WERI-Rb-1 (cell line): ENCODE measurements at places on chromosomes 16 and 17.

DNA sequence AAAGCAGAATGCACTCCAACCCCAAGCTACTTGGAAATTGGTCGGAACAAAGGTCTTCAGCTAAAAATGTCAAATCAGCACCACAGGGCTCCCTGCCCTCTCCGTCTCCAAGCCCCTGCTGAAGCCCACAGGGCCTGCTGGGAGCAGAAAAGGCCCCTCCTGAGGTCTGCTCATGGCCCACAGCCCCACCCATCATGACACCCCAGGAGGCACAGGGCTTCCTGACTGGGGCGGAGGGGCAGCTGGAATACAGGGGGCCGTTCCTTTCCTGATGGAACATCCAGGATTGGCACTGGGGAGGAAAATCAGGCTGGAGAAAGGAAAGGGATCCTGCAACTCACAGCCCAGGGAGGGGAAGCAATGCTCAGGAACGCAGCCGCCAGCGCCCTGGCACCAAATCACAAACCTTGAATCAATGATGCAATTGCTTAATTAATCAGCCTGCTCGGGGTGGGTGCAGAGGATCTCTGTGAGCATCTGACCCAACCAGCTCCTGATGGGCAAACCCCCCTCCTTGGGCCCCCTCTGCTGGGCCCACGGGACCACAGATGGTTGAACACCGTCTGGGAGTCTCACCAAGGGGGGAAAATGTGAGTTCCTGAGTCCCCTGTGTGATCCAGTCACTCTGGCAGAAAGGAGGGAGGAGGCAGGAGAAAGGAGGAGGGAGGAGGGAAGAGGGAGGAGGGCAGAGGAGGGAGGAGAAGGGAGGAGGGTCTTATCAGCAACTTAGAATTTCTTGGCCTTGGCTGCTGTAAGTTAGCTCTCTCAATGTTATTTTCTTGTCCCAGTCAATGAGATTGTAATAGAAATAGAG is 155.5 kb downstream of the ZNF423 start:
- peak; percentile 44 for DNase-seq

DNA sequence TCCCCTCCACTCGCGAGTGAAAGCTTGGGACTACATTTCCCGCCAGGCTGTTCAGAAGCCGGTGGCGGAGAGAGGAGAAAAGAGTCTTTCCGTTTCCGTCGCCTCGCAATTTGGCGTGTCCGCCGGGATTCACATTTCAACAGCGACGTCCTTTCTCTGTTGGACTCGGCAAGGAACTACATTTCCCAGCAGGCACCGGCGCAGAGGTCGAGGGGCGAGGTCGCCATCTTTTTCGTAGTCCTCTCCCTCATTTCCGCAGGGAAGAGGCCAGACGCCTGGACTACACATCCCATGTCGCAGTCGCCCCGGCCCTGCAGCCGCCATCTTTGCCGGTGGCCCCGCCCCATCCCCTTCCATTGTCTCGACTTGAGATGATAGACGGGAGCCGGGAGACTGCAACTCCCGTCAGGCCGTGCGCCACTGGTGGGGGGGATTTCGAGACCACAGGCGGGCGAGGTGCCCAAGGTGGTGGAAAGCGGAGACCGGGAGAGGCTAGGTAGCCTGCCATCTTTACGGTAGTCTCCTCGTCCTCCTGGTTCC is 882 bp upstream of the FBXL19 start:
- DNase-seq: peak; percentile 100

DNA sequence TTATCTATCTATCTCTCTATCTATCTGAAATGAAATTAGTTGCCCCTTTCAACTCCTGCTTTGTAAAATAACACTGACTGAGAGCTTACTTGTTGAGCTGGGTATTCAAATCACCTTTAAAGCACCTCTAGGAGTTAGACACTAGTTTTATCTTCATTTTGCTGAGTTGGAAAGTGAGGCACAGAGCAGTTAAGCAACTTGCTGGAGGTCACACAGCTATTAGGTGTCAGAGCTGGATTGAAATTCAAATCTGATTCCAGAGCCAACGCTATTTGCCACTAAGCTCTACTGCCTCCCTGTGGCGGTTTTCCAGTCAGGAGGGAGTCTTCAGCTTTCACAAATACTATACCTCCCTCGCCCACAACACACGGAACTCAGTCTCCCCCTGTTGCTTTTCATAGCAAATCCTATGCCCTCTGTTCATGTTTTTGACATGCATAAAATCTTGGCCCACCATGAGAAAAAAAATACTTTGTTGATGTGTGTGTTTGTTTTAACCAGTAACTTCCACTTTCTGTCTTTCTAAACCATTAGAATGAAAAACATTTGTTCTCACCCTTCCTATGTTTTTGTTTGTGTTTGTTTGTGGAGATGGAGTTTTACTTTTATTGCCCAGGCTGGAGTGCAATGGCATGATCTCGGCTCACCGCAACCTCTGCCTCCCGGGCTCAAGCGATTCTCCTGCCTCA is 74.8 kb upstream of the SMURF2 start:
- peak; percentile 65 for DNase-seq

DNA sequence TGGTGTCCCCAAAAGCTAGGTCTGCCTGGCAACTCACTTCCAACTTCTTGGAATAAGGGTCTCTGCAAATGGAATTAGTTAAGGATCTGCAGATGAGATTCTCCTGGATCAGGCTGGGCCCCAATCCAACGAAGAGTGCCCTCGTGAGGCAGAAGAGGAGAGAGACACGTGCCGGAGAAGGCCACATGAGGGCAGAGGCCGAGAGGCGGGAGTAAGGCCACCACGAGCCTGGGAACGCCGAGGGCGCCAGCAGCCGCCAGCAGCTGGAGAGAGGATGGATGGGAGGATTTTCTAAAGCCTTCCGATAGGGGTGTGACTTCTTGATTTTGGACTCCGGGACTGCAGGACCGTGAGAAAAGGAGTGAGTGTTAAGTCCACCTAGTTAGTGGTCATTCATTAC is 76.3 kb downstream of the JPH3 start:
- no peak for DNase-seq

DNA sequence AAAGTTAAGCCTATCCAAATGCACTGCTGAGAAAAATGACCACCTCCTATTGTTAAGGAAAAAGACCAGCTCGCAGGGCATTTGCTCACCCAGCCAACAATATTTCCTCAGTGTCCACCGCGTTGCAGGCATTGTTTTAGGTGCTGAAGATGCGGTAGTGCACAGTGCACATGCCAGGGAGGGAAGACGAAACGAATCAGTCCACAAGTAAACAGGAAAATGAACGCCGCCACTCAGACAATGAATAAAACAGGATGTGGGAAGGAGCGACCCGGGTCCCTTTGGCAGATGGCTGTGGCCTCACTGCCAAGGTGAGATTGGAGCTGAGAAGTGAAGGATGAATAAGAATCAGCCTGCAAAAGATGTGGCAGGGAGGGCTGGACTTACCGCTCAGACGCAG is 249.2 kb downstream of the FOXL1 start:
- DNase-seq: no peak

DNA sequence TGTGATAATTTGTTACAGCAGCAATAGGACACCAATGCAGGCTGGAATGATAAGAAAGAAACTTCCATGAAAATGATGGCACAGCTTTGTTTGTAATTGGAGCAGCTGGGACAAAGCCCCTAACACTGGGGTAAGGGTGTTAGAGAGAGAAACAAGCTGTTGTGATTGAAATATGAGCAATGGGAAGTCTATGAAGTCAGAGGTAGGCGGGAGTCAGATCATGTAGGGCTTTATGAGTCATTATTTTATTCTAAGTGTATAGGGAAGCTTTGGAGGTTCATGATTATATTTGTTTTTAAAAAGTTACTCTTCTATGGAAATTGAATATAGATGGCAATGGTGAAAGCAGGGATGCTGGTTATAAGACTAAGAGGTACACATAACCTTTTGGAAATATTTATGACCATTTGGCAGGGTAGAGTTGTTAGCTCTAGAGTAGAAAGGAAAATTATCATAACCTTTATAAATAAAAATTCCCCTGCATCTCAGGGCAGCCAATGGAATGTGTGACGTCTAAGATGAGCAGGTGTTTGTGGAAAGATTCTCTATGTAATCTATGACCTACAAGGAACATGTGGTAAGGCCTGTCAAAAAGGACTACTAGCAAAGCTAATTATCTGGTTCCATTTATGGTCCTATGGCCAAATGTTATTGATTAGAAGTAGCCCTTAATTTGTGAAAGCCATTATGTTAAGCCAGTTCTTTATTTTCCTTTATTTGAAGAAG is 85.6 kb downstream of the KCNJ2 start:
- DNase-seq: no peak

DNA sequence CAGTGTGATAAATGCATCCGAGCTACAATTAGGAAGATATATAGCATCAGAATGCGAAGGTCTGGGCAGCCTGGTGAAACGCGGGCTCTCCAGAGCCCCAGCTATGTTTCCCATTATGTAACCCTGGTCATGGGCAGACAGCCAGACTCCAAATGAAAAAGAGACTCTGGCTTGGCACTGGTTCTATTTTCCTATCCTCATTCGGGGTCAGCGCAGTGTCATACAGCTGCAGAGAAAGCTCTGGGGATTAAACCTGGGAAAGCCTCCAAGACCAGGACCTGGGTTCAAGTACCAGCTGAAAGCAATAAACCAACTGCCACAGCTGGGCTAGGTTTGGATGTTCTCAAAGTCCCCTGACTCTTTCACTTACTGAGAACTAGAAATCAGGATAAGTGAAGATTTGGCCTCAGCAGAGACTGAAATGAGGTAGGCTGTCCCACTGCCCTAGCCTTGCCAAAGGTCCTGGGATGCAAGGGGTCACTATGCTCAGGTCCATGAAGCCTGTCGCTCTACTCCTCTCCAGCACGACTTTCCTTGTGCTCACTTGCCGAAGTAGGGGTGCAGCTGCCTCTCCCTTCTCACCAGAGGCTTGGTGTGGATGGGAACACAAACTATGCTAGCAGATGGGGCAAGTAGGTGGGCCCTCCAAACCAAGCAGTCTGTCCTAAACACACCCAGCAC is 123.8 kb downstream of the SMG6 start:
- peak; percentile 21 for DNase-seq

DNA sequence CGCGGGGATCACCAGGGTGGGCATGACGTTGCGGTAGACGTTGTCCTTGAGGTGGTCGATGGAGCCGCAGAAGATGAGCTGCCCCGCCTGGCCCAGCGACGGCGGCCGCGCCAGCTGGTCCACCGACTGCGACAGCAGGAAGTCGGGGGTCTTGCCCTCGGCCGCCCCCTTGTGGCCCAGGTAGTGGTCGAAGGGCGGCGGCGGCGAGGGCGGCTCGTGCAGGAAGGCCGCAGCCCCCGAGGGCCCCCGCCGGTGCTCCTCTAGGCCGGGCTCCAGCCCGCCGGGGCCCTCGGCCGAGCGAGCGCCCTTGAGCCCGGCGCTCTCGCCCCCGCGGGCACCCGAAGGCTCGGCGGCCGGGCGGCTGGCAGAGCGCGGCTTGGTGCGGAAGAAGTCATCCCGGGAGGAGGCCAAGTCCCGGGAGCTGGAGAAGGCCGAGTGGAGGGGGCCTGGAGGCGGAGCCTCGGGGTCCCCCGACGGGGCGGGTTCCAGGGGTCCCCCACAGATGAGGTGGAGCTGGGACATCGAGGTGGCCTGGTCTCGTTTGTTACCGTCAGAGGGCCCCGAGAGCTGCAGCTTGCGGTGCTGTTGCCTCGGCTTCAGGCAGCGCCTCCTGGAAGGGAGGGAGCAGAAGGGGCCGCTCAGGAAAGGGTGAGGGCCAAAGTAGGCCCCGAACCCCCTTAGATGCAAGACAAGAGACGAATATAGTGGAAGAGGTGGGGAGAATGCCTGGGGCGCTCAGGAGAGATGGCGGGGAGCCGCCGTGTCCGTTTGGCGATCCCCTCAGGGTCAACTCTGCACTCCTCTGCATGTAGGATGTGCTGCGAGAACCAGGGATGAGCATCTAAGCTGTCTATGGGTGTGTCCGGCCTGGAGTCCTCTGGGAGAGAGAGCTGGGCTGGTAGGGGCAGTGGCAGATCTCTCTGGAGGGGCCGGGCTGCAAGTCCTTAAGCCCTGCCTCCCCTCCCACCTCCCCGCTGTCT is 8.8 kb downstream of the FAM171A2 start:
- DNase-seq: peak; percentile 13

- DNase-seq: no peak
Measured at GRCh38 chr17:15934866-15935265, 10.1 kb upstream of the ADORA2B start.

- peak; percentile 94 for DNase-seq
Measured at GRCh38 chr17:57553991-57554825, 190.9 kb downstream of the CCDC182 start.

- peak; percentile 92 for DNase-seq
Measured at GRCh38 chr17:3026856-3027751, 36.3 kb downstream of the OR1D5 start.

DNA sequence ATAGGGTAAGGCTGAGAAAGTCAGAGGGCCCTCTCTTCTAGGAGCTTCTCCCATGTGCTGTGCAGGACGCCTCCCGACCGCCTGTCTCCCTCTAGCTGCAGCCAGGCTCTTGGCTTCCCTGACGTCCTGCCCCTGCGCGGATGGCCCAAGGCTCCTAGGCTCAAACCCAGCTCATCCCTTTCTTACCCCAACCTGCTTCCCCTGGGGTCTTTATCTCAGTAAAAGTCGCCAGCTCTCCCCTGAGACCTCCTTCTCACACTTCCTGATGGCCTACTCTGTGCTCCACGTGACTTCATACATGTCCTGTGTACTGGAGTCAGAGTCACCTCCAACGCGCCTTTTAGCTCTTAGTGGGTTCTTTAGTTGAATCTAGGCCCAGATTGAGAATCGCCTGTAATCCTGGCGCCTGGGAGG is 1.1 kb upstream of the ZNF747 start:
- peak; percentile 80 for DNase-seq

DNA sequence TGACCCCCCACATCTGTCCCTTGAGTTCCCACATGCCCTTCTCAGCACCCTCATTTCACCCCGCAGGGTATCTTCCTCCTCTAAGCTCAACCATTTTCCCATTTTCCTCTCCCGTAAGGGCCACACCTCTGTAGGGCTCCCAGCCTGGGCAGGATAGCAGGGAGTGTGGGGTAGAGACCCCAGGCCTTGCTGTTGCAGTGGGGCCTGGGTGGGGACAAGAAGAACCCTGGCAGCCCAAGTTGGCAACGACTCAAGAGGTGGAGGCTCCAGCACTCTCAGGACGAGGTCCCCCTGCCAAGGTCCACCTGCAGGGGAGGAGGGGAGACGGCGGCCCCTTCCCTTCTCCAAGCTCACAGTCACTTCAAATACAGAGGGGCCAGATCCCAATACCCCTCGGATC is 2.0 kb upstream of the TMEM92 start:
- no peak for DNase-seq

DNA sequence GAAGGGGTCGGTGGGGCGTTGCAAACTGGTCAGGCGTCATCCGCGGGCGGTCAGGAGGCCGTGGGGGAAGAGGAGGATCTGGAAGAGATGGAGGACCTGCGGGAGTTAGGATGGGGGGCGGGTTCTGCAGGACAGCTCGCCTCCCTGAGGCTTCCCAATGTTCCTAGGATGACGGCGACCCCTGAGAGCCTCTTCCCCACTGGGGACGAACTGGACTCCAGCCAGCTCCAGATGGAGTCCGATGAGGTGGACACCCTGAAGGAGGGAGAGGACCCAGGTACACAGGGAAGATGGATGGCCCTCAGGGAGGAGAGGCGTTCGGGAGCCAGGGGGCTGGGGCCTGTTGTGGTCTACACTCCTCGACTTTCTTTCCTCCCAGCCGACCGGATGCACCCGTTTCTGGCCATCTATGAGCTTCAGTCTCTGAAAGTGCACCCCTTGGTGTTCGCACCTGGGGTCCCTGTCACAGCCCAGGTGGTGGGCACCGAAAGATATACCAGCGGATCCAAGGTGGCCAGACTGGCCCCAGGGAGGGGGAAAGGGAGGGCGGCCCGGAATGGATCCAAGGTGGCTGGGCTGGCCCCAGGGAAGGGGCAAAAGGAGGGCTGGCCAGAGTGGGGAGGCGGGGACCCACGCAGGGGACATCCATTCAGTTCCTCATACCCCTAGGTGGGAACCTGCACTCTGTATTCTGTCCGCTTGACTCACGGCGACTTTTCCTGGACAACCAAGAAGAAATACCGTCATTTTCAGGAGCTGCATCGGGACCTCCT is 839 bp downstream of the PLD2 start:
- no peak for DNase-seq

GRCh38 chr17:57940231-57940630 is 15.0 kb downstream of the CUEDC1 start:
- peak; percentile 53 for DNase-seq
